SK-N-DZ (cell line): ENCODE measurements at places on chromosomes 7 and 10.

GRCh38 chr7:129952653-129953560 is at the start of gene UBE2H:
UBE2H (minus strand) TSS chr7:129952960; CDS start chr7:129952555, 405 bp downstream.
- peak; percentile 87 for DNase-seq

- no peak for DNase-seq
Measured at GRCh38 chr10:125726914-125727313, 7.4 kb downstream of the EDRF1 start.

- no peak for DNase-seq
Measured at GRCh38 chr10:3668966-3669330, 116.1 kb downstream of the KLF6 start.

DNA sequence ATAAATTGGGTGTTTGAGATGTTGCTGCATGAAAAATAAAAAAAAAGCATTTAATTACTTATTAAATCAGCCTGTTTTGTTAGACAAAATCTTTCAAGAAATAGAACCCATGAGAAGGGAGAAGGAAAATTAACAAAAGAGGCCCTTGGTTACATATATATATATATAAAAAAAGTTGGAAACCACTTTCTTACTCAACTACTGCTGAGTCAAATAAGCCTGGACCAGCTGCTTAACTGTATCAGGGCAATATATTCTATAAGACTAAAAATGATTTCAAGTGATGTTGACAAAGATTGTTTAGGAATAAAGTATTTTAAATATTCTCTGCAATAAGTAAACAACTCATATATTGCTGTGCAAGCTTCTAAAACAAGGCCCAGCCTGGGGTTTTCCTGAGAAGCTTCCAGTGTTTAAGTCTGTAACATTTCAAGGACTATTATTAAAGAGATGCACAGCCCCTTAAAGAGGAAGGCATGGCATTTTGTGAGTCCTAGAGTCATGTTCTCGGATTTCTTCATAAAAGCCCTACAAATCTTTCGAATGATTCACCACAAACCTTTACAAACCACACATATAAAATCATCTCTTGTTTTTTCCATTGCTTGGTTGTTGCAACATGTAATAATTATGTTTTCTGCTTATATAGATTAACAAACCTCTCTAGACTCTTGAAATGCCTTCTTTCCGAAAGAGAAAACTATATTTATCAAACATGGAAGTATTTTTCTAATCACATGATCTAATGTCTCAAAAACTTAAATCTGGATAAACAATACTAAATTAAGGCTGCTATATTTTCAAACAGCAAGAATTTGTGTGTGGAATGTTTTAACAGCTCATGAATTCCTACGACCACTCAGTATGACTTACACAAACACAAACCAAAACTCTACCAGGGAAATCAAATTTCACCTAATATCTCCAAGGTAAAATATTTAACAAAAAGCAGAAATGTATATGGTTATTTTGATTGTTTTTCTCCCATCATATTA is 14.3 kb downstream of the JAZF1 start:
- no peak for DNase-seq

DNA sequence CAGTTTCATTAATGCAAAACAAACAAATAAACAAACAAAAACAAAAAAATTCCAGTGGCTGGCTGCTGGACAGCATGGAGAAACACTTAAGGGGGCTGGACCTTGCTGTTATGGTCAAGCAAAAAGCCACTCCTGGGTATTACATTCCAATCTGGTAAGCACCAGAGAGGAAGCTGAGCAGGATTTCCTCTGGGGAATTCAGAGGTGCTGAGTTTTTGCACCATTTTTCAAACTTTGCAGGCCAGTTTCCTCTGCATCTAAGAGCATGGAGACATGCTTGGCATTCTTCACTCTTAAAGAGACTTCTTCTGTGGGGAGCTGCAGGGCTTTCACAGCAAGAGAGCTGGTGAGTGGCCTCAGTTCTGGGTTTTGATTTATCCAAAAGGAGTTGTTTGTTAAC is 84.5 kb downstream of the FZD1 start:
- no peak for DNase-seq

DNA sequence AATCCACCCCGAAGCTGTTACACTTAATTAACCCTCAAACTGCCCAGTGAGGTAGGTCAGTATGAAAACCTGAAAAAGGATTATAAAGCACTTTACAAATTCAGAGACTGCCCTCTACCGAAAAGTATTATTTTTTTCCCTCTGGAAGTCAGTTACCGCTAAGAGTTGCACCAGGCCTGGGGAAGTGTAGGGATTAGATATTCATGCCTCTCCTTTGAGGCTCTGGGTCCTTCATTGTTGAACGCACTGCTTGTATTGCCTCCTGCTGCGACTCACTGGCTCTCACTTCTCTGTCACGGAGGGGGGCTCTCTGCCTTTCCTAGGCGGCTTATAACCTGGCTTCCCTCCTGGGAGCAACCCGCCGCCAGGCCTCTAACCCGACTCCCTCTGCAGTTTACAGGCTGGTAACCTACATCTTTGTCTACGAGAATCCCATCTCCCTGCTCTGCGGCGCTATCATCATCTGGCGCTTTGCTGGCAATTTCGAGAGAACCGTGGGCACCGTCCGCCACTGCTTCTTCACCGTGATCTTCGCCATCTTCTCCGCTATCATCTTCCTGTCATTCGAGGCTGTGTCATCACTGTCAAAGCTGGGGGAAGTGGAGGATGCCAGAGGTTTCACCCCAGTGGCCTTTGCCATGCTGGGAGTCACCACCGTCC is 2.7 kb downstream of the RHBDD2 start:
- no peak for DNase-seq

DNA sequence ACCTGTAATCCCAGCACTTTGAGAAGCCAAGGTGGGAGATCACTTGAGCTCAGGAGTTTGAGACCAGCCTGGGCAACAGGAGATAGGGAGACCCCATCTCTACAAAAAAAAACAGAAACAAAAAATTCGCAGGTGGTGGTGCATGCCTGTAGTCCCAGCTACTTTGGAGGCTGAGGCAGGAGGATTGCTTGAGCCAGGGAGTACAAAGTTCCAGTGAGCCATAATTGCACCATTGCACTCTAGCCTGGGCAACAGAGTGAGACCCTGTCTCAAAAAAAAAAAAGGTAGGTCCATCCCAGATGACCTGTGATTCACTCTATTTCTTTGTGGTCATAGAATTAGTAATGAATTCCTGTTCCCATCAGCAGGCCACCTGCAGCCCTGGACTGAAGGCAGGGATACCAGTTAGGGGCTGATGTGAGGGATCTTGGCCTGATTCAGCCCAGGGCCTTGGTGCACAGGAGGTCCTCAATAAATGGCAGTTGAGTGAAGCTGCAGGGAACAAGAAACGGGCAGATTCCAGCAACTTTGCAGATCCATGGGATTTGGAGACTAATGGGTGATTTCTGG is at the start of gene MYH16:
MYH16 (plus strand) TSS at position 364 of the 570 bp plus-strand sequence.
- DNase-seq: no peak

DNA sequence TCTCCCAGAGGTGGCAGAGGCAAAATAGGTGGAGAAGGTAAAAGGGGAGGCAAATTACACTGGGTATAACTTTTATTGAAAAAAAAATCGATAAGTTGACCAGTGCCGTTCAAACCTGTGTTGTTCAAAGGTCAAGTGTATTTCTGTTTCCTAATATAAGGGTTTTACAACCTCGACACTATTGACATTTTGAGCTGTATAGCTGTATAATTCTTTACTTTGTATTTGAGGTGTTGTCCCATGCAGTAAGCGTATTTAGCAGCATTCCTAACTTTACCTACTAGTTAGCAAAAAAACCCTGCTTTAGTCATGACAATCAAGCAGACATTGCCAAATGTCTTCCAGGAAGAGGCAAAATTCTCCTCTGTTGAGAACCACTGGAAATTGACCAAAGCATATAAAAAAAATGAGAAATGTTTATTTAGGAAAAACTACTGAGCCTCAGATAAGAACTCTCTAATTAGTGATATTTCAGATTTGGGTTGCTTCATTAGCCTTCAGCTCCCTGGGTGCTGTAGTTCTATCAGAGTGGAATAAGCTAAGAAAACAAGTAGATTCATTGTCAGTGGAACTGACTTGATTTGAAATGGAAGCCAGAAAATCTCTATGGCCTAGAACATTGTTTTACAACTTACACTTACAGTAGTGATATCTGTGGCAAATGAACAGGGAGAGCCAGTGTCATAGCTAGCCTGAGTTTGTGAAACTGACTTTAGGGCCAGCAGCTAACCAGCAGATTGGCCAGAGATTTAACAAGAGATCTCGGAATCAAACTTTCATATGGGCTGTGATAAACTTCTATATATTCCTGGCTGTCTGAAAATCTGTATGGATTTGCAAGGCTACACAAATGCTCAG is 331.6 kb downstream of the DGKB start:
- no peak for DNase-seq

GRCh38 chr7:24290004-24290641 is 6.1 kb downstream of the NPY start:
- DNase-seq: peak; percentile 84

- DNase-seq: no peak
Measured at GRCh38 chr7:128168667-128169210, 72.3 kb upstream of the LEP start.

DNA sequence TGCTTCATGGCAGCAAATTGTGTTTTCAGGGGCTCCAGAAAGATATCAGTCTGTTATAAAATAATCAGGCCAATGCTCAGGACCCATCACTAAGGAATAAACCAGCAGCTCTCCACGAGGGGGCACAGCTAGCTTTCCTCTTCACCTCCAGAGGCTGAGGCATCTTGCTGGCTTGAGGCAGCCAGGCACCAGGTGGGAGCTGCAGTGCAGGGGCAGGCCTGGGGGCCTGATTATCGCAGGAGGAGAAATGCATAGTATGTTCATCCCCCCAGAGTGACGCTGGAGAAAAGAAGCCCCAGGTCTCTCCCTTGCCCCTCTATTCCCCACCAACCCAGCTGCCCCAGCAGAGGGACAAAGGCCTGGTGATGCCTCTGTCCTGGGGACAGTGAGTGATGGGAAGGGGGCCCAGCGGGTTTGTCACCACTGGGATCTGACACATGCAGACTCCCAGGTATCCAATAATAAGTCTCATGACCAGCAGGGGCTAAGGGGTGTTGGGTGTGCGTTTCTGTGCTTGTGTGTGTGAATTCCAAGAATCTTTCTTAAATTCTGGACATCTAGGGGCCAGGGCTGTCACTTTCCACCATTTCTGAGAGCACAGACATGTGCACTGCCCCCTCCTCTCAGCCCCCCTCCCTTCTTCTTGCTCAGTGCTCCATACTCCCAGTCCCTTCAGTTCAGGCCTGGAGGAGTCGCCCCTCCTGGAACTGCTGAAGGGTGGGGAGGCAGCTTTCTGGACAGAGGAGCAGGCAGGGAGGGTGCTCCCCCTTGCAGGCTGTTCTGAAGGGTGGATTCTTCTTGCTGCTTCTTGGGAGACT is 128.1 kb upstream of the FAM20C start:
- peak; percentile 67 for DNase-seq

GRCh38 chr10:77619964-77620703 is 17.5 kb downstream of the KCNMA1 start:
- no peak for DNase-seq

GRCh38 chr10:77223526-77224460 is 413.8 kb downstream of the KCNMA1 start:
- no peak for DNase-seq

- DNase-seq: no peak
Measured at GRCh38 chr7:50339990-50340500, 35.5 kb downstream of the IKZF1 start.

- DNase-seq: no peak
Measured at GRCh38 chr7:71637578-71637977, 505.6 kb downstream of the GALNT17 start.

DNA sequence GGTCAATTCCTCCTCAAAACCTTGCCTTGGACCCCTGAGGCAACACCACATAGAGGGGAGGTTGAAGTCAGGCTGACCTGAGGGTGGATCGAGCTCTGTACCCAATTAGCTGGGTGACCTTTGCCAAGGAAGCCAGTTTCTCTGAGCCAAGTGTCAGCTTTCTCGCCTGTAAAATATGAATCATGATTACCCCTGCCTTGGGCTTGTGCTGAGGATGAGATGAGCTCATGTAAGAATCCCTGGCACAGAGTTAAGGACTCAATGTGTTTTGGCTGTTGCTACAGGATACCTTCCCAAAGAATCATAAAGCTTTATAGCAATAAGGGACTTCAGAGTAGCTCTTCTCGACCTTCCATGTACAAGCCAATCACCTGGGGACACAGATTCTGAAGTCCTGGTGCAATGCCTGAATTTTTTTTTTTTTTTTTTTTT is 43.5 kb upstream of the CACUL1 start:
- DNase-seq: no peak

DNA sequence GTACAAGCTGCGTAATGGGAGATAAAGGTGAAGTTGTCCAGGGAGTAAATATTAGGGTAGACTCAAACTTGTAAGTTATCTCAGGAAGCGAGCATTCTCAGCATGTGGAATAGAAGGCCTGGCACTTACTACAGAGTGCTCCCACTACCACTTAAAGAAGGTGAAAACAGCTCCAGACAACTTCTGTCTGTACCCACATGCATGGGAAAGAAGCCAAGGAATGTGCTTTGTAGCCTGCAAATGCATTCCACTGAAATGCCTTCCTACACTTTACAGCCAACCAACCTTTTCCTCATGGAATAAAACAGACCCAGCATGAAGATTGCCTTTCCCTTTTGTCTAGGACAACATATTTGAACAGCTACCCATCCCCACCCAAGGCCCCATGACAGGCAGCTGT is 45.4 kb upstream of the NPSR1 start:
- no peak for DNase-seq

GRCh38 chr7:117171106-117171505 is 151.8 kb downstream of the WNT2 start:
- DNase-seq: no peak

GRCh38 chr10:88802523-88803285 is at the start of gene LIPM:
LIPM (plus strand) TSS chr10:88802730; CDS start chr10:88802897, 167 bp downstream.
- DNase-seq: no peak

GRCh38 chr7:5666361-5666760 is 115.1 kb downstream of the RNF216 start:
- DNase-seq: no peak

DNA sequence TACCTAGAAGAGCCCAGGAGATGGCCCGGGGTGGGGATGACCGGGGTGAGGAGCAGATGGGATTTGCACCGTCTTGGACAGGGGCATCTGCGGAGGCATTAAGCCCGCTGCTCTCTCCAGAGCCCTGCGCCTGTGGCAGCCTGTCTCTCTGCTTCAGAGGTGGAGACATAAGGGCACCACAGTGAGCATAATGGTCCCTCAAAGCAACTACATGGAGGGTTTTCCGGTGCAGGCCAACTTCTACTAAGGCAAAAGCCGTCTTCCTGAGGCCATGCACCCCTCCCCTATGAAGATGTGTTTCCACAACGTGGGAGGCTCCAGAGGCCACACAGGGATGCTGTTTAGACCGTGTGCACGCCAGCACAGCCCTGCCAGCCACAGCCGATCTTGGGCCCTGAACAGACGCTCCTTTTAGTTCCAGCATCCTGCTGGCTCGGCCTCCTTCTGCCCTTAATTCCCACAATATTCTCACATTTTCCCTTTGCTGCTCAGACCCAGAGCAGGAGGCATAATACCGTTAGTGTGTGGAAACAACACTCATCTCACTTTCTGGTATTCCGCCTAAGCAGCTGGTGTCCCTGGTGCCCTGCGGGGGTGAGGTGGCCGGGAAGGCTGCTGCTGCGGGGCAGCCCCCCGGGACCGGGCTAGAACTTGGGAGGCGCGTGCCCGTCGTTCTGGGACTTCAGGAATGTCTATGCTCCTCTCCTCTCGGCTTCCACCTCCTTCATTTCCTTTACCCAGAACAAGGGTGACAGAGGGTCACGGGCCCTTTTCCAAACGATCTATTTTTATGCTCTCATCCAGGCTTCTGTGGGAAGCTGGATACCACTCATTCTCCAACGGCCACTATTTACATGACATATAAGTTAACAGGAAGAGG is 266.9 kb downstream of the TNS3 start:
- DNase-seq: no peak

- DNase-seq: no peak
Measured at GRCh38 chr10:44411251-44411650, 26.4 kb upstream of the CXCL12 start.
